ENCODE measurements at places on chromosomes 4 and X.

DNA sequence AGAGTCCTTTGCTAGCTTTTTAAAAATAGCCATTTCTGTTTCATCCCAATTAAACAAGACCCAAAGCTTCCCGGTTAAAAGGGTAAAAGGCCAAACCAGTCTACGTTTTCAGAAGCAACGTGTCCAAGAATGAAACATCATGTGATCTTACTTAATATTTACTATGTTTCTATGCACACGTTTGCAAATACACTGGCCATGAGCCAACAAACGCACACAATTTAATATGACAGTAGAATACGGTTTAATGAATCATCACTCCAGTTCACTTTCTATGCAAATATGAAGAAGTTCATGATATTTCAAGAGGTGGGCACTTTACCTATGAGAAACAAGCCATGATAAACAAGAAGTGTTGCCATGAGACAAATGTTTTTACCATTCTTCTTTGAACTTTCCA lies 4.3 kb downstream of the NR0B1 start:
- no peak for DNase-seq

GRCh38 chr4:184617600-184618196 lies 31.5 kb downstream of the CASP3 start:
- no peak for DNase-seq

GRCh38 chr4:98657531-98658286 lies 702 bp downstream of the TSPAN5 start:
- no peak for DNase-seq

GRCh38 chr4:173230062-173230461 lies 61.5 kb downstream of the GALNT7 start:
- DNase-seq, result no peak

DNA sequence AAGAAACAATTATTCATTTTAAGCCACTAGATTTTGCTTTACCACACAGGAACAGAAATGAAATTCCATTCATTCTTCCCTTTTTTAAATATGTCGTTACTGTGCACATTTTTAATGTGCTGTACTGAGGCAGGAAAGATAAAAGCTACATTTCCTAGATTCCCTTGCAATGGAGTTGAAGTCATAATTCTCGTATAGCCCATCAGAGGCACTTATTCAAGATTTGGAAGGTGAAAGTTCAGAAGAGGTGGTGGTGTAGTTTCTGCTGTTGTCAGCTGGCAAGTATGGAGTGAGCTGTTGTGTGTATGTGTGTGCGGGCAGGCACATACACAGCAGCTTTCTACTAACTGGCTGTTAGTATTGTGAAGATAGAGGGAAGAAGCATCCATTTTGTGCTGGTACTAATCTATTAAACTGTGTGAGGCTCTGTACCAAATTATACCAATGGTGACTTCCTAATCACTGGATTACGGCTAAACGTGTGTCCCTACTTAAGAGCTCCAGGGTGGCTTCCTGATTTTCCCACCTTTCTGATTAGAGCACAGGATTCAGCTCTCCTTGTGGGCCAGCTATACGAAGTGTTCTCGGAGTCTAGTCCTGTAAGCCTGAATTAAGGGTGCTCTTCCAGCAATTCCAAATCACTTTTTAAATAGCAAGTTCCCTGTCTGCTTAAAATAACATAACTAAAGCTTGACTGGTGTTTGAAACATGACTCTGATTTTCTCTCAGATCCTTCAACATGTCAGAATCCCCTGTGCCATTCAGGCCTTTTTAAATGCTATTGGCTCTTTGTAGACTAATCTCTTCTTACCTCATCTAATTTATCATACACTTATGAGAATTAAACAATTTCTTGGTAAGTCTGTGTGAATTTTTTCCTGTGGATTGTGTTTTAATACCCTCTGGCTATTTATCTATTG lies 43.8 kb downstream of the PDS5A start:
- no peak for DNase-seq

GRCh38 chrX:23373129-23373804 lies 38.6 kb downstream of the PTCHD1 start:
- no peak for DNase-seq

GRCh38 chr4:27830251-27830650 lies 969.6 kb downstream of the STIM2 start:
- no peak for DNase-seq

DNA sequence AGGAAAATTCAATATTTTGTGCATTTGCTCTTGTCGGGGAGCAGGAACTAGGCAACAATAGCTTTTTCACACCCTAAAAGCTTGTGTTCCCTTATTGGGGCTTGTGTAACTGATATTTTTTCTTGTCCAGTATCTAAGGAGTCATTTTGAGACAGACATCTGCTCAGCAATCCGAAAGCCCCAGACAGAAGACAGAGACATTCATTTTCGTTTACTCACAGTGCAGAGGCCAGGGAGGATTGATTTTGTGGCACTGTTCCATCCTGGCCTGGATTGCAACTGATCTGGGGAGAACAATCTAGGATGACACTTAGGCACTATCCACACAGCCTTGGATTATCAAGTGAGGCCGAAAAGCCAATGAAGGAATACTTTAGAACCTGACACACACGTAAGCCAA lies 27.4 kb upstream of the PLAC1 start:
- no peak for DNase-seq

DNA sequence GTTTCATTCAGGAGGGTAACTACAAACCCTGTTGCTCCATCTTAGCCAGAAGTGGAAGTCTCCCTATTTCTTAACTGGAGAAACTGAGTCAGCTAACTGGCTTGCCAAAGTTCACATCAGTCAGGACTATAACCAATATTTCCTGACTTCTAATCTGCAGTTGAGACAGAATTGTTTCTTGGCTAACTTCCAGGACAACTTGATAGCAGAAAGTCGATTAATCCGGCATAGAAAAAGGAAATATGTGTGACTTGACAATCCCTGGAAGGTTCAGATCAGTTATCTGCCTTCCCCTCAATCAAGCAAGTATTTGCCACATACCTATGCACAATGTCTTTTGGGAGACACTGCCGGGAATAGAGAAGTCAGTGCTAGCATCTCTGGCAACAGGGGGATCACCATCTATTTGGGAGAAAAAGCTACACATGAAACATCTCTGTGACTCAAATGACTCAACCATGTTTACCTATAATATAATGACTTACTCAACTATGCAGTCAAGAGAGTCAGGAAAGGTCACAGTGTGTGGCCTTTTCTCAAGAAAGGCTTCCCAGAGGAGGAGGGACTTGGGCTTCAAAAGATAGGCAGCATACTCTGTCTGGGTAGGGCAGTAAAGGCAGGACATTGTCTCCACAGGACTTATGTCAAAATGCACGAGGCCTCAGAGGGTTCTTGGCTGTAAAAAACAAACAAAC lies 12.4 kb upstream of the LONRF3 start:
- DNase-seq, result no peak

DNA sequence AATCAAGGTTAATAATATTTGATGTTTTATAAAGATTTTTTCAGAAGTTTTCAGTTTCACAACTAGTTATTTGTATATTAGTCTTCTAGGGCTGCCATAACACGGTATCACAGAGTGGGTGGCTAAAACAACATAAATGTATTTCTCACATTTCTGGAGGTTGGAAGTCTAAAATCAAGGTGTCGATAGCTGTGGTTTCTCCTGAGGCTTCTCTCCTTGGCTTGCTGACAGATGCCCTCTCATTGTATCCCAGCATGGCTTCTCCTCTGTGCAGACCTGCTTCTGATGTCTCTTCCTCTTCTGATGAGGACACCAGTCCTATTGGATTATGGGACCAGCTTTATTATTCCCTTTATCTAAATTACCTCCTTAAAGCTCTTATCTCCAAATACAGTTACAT lies 1456.6 kb downstream of the STIM2 start:
- no peak for DNase-seq

DNA sequence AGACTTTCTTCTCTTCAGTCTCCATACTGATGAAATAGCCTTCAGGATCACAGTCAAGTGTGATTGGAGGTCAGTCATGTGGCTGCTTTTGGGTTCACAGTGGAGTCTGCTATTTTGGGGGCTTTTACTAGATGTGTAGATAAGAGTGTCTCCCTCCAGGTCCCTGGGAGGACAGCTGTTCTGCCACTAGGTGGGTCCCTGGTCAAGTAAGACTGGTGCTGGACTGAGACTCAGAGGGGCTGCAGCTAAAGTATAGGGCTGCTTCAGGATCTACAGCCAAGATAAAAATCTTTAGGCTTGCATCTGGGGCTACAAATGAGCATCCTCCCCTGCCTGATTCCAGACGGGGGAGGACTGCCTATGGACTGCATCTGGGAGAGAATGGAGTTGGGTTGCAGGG lies 200.7 kb upstream of the ANKRD50 start:
- no peak for DNase-seq

- no peak for DNase-seq
Observed at GRCh38 chr4:167035390-167035789, 198.9 kb downstream of the SPOCK3 start.

DNA sequence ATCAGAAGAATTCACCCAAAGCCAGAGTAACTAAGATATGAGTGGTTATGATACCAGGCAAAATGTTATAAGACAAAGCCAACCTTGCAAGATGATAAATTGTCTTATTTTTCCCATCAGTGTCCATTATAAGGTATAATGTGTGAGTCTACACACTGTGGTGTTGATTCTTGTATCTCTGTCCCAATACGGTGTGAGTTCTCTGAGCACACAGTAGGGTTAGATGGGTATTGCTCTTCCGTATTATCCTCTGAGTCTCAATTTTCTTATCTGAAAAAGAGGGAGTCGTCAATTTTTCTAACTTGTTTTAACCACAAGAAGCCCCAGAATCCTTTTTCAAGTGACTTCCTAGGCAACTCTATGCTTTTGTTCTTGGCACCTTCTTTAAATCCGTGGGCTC lies 69.9 kb downstream of the HMGB2 start:
- DNase-seq, result no peak

DNA sequence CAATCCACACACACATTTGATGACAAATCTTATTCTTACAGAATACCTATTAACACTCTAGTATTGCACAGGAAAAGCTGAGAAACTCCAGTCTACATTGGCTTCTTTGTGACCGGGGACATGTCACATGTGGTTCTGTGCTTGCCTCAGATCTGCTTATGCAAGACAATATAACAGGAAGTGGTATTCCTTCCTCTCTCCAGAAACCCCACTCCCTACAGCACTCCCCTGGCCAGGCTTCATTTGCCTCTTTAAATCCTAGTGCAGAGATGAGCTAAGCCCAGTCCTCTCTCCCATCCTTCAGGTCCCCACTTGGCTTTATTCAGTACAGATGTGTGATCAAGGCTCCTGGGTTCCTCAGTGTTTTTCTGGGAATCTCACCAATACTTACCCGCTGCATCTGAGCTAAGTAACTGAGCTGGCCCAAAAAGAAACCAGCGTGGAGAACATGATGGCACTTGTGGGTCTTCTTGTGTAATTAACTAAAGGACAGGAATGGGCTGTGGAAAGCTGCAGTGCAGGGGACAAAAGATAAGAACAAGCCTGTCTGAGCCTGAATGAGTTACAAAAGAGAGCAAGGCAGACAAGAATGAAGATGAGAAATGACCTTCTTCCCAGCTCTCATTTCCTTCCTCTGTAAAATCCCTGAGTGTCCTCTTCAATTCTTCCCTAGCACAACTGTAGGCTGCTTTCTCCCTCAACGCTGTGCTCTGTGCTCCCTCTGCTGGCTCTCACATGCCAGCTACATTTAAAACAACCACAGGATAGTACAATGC lies 105.6 kb downstream of the HNRNPD start:
- DNase-seq, result peak; percentile 8

- no peak for DNase-seq
Observed at GRCh38 chrX:22202251-22202650, 70.5 kb upstream of the CBLL2 start.

DNA sequence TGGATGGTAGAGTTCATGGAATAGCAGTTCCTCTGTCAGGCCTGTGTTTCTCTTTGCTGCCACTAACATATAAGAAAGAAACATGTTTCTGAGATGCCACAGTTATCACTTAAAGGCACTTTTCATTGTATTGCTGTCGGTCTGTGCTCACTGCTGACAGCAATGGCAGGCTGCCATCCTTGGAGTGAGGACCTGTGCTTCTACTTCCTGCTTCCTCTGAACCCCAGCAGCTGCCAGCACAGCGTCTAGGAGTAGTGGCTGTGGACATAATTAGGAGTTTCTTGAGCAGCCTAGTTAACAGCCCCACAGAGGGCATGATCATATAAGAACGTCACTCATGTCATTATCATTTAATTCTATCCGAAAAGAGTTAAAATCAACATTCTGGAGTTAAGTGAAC lies 30.5 kb downstream of the F11 start:
- no peak for DNase-seq

DNA sequence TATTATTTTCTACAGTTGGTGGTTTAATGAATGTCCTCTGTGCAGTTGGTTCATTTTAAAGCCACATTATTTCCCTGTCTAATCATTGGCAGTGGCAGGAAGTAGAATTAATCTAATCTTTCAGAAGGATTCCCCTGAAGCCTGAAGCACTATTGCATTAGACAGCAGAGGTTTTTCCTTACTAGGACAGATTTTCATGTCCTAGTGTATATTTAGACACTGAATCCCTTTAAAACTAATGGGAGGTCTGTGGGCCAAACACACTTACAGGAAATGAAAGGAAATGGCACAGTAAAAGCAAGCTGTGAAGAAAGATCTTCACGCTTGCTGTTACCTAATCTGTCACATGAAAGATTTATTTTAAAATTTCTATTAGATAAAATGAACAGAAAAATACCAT lies 165.2 kb downstream of the SLC39A8 start:
- no peak for DNase-seq

GRCh38 chrX:50158593-50158992 lies 42.2 kb downstream of the AKAP4 start:
- no peak for DNase-seq

DNA sequence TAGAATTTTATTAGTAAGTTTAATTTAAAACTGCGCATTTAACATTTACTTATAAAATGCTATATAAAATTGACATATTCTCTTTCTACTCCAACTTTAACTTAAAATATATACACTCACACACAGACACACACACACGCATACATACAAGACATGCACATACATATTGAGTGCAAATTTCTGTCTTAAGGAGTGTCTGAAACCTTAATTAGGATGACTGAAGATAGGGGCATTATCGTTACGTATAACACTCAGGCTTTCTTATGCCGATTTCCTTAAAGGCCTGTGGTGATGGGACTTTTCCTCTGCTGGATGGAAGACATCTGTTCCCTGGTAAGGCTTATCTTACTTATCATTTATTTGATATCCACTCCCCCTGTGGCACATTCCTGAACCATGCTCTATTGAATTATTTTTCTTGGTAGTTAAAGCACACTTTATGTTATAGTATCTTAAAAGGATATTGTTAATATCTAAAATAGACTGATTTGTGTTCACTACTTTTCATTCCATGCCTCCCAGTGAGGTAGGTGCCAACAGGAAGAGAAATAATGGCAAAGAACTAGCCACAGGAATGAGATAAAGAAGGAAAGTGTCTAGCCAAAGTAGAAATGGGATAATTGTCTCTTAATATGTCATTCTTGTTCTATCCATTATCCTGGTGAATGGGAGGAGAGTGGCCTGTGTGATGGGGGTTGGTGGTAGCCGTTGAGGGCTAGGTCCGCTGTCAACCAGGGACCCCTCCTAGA lies 92.9 kb upstream of the GPRIN3 start:
- DNase-seq, result no peak

- no peak for DNase-seq
Observed at GRCh38 chr4:140653718-140654494, 85.1 kb upstream of the UCP1 start.
